Urothelium cell line (cell line): ENCODE measurements at places on chromosomes 4 and X.

GRCh38 chr4:166044871-166045270 is 171.8 kb downstream of the TLL1 start:
- no peak for DNase-seq

GRCh38 chr4:94084155-94084554 is 123.5 kb upstream of the SMARCAD1 start:
- DNase-seq = no peak

- no peak for DNase-seq
These were observed 357 bp upstream of the ADGRG2 start for GRCh38 chrX:19122641-19123009.

DNA sequence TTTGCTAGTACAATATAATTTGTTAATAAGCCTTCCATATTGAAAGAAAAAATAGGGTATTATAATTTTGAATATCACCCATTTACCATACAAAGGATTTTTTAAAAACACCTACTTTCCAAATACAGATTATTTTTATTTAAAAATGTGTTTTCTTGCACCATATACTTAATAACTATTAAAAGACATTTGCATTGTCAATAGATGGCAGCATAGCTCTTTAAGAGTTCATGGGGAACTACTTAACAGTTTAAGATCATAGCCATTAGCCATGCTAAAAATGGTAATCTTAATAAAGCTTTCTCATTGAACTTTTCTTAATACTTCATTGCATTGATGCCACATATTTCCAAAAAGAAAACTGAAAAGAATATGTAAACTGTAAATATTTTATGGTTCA is 1995.9 kb downstream of the C4orf33 start:
- DNase-seq = peak; percentile 2

DNA sequence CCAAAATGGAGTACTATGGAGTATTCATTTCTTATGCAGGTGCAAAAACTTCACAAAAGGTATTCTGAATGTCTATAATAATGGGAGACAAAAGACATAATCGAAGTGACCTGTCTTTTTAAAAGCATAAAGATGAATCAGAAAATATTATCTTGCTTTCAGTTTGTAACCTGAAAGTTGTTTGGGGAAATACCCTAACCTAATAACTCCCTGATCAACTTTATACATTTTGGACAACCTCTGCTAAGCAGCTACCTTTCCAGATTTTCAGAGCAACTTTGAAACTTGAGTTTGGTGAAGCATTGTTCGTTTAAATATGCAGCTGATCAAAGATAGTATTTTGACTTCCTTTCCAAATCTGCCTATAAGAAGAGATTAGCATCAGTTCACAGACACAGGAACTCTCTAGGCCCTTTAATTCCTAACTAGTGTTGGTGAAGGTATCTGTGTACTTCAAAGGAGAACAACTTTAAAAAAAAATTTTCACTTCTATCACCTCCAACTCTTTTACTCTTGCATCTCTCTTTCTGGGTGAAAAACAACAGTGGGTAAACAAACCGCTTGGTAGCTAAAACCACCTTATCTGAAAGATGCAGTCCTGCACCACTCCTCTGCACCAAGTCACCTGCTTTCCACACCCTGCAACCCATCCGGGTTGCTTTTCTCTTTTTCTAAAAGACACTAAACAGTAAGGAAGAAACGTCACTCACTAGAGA is 26.5 kb downstream of the CD40LG start:
- DNase-seq = no peak

DNA sequence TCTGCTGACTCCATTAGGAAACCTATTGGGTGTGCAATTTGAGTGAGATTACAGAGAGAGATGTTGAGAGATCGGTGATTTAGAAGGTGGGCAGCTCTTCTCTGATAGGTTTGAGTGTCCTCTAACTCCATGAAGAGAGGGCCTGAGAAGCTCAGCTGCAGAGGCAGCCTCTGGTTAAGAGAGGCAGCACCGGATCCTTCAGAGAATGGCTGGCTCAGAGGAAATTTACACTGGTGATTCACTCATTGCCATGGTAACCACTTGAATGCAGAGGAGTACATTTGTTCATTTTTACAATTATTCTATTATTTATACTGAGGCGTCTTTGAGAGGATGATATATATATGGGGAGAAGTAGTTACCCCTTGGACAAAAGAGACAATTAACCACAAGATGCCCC is 171.7 kb downstream of the PDGFRA start:
- DNase-seq = peak; percentile 80

- no peak for DNase-seq
These were observed 58.1 kb downstream of the TNIP2 start for GRCh38 chr4:2697995-2698414.

DNA sequence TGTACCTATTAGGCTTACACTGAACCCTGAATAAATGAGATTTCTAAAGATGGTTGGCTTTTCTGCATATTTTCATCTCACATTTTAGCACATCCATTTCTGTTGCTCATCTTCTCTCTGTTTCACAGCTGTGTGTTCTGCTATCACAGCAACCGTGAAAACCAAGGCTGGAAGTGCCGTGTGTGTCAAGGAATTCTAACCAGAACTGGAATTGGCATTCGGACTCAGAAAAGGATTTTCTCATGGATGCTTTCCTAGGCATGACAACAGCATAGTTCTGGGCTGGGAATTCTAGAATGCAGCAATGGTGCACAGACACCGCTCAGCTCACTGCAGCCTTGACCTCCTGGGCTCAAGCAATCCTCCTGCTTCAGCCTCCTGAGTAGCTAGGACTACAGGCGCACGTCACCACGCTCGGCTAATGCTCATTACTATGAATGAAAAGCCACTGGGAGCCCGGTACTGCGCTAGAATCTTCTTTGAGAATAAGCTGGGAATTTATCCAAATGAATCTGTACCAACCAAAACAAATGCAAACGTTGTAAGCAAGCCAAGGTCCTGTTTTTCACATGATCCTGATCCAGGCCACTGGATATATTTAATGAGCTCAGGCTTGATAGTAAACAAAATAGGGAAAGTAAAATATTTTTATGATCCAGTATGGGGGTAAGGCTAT is 105.2 kb downstream of the RBM47 start:
- no peak for DNase-seq

DNA sequence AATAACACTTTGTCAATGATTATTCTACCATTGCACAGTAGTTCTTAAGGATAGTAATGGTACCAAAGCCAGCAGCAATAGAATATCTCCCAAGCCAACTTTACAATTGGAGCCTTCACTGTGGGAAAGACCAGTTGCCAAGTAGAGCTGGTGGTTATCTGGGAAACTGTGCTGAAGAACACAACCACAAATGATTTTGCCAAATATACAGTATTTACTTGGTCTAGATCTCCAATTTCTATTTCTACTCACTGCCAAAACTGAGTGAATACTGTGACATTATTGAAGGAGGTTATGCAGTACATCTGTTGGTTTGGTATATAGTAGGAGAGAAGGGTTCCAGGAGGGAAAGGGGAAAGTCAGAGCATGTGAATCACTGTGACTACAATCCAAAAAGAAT is 3.8 kb downstream of the TET2 start:
- no peak for DNase-seq

GRCh38 chr4:156685308-156685707 is 286.3 kb downstream of the PDGFC start:
- DNase-seq = no peak

- no peak for DNase-seq
These were observed 26.5 kb upstream of the SORCS2 start for GRCh38 chr4:7165874-7166201.

DNA sequence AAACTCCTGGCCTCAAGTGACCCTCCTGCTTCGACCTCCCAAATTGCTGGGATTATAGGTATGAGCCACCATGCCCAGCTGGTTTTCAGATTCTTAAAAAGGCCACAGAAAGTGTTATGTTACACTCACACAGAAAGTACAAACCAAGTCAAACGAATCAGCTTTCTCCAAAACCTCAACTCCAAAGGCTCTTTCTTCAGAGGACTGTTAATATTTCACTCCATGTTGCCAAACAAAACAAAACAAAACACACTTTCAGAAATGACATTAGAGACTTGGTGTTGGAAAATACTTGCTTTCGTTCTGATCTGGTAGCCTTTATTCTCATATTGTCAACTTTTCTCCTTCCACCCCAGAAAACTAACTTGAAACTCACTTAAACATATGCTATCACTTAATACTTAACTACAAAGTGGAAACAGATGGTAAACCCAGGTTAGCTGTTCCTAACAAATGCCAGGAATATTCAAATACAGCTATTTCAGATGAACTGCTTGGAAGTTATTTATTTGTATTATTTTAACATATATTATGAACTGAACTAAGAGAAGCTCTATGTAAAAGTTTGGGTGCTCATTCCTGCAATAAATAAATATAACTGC is 34.7 kb downstream of the RLIM start:
- no peak for DNase-seq

DNA sequence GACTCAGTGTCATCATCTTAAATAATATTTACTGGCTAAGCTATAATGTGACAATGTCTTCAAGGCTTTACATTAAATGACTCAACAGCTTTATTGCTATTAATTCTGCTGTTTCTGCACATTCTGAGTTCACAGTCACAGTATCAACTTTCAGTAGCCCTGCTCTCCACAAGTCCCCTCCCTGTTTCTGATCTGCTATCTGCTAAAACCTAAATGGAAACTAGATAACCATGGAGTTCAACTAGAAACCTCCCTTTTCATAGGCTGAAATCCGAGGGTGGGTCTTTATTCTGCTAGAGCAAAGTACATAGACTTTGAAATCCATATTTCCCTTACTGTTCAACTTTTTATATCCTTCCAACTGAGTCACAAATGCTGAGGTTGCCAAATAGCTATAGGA is 5.4 kb upstream of the ACE2 start:
- no peak for DNase-seq

GRCh38 chr4:188078116-188078515 is 31.3 kb downstream of the TRIML2 start:
- no peak for DNase-seq

DNA sequence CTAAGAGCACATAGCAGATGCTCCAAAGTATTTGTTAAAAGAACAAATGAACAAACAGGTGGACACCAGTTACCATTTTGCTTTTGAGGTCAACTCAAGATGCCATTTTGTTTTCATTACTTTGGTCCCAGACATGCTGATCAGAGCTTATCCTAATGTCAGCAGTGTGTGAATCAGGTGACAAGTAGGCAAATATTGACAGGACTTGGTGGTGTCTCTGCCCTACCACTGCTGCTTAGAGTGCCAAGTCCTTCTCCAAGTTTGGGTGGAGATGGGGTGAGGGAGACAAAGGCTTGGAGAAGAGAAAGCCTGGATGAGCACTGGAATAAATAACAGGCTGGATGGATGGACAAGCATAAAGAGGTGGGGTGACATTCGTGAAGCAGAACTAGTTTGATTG is 38.7 kb downstream of the MID1IP1 start:
- no peak for DNase-seq

- DNase-seq = no peak
These were observed 23.7 kb downstream of the ACSL1 start for GRCh38 chr4:184801781-184802696.

GRCh38 chr4:110949542-110949941 is 326.7 kb upstream of the PITX2 start:
- no peak for DNase-seq

DNA sequence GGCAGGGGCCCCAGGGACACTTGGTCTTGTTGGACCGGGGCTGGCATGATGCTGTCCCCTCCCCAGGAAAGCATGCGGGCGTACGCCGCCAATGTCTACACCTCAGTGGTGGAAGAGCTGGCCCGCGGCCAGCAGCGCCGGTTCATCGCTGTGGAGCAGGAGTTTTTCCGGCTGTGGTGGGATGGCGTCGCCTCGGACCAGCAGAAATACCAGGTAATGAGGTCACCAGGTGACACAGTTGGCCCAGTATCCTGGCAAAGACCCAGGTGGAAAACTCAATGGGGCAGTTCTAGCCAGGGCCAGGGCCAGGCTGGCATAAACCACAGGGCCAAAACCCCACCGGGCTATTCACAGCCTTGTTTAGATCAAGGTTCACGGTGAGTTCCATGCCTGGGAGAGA is 1.5 kb downstream of the MAN2B2 start:
- DNase-seq = no peak

DNA sequence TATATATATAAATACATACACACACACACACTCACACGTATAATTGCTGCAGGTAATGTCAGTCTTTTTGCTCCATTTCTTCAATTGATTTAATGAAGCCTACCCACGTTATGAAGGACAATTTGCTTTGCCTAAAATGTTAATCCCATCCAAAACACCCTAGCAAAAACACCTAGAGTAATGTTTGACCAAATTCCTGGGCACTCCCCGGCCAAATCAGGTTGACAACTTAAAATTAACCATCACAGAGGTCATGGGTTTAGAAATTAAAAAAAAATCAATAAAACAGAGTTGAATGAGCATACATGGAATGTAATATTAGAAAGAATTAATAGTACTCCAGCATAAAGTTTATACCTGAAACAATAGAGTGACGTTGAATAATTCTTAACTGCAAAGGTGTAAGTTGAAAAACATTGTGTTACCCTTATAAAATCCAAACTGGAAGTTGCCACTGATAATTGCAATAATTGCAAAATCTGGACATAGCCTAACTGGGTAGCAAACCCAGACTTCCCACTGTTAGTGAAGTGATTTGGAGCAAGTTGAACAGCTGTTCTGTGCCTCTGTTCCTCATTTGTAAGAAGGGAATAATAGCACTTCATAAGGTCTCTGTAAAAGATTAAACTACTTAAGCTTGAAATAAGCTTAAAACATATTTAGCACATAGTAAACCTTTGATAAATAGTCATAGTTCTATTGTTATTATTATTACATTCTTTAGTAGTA is 2120.5 kb downstream of the PCDH7 start:
- no peak for DNase-seq

GRCh38 chr4:53886090-53886489 is 178.3 kb downstream of the CHIC2 start:
- peak; percentile 28 for DNase-seq

- DNase-seq = no peak
These were observed 333.3 kb downstream of the ANK2 start for GRCh38 chr4:113382704-113383103.

DNA sequence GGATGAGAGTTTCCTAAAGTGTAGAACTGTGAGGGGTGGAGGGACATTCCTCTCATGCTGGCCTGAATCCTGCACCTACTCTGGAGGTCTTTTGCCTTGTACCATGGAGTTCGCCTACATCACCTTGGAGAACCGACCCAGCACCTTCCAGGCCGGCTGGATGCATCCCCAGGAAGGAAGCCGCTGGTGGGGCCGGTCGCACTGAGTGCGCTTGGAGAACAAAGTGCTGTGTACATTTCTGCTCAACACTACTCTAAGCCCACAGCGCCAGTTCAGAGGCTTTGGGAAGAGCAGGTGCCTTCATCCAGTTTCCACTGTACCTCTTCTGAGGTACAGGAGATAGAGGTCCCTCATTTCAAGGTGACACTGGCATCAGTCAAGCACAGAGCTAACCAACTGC is 15.4 kb upstream of the IRF2 start:
- DNase-seq = no peak

GRCh38 chr4:122300776-122301175 is 78.0 kb upstream of the ADAD1 start:
- DNase-seq = no peak

- DNase-seq = no peak
These were observed 229.6 kb upstream of the DIAPH2 start for GRCh38 chrX:96455078-96455477.

DNA sequence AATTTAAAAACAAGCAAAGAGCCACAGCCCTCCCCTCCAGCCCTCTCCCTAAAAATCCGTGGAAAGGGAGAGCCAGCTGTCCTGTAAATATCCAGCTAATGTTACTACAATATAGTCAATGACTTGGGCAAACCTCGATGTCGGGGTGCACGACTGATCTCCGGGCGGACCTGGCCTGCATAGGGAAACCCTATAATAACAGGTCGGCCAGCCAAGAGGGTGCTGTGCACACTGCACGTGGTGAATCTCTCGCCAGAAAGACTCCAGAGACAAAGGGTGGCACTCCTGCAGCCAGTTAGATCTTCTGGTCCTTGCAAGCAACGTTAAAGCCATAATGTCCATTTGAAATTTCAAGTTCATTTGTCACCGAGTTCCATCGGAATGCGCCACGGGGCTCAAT is 1092.8 kb downstream of the ADGRL3 start:
- DNase-seq = no peak
